ENCODE measurements at places on chromosomes 6 and 20.

GRCh38 chr6:128465368-128466343 is 54.7 kb downstream of the PTPRK start:
- no peak for DNase-seq

GRCh38 chr20:50111120-50111828 is 1.7 kb downstream of the UBE2V1 start:
- DNase-seq: no peak

- DNase-seq: no peak
These were observed 9.8 kb downstream of the NFATC2 start for GRCh38 chr20:51532577-51533191.

DNA sequence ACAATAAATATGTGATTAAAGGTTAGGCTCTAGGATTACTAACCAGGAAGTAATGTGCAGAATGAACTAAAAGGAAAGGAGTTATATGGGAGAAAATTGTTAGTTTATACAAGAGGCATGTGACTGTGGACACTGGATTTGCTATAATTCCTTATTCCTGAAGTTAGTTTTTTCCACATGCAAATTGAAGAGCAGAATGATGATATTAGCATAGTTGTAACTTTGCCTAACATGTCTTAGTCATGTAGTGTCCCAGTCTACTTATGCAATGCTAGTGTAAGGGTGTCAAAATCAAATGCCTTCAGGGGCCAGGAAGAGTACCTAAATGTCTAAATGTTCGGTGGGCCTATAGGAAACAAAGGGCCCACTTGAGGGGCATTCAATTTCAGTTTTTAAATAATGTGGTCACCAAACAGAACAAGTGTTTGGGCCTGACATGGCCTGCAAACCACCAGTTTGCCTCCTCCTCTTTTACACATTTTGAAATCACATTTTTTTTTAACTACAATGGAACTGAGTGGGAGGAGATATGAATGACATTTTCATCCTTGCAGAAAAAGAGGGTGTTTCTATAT is 28.0 kb upstream of the CEP85L start:
- DNase-seq: no peak

DNA sequence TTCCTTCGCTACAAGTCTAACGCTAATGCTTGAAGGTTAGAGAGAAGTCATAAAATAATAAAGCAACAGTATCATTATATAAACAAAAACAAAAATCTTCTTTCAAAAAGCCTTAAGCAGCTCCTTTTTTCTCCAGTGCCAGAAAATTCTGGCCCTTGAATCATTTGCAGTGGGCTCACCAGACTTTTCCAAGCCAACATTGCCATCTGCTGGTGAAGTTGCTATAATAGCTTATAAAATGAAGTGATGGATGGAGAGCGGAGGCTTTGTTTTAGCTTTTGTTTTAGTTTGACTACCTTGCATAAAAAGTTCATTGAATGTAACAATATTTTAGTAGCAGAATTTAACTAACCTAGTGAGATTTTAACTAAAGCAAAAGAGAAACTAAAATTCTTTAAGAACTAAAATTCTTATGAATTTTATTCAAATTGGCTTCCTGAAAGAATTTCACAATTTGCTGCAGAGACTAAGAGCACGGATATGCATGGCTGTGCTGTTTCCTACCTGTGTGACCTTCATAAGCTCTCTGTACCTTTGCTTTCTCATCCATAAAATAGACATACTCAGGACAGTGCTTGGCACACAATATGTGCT is 44.8 kb upstream of the SLC2A12 start:
- DNase-seq: peak; percentile 27

- DNase-seq: no peak
These were observed 61.9 kb upstream of the JARID2 start for GRCh38 chr6:15183979-15184378.

DNA sequence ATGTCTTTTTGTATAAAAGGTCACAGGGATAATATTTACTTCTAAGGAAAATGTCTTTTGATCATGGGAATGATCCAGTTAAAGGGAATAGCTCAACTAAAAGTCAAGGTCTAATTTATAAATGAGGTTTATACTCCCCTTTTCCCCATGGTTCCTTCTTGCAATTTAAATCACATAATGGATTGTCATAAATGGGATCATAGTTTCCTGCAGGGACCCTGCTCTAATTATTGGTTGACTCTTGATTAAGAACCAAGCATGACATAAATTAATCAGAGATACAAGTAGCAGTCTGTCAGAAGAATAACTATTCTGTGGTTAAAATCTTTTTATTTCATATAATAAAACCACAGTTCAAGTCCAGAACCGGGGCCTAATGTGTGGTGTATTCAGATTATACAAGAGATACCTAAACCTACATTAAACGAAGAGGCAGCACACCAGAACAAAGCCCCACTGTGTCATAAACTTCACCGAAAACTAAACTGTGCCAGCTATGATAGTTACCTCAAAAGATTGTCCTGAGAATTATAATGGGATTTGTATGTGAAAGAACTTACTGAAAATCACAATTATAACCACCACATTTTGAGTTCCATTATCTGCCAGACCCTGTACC is 43.0 kb upstream of the CD83 start:
- no peak for DNase-seq

- DNase-seq: no peak
These were observed 76.7 kb downstream of the PREP start for GRCh38 chr6:105326216-105326615.

DNA sequence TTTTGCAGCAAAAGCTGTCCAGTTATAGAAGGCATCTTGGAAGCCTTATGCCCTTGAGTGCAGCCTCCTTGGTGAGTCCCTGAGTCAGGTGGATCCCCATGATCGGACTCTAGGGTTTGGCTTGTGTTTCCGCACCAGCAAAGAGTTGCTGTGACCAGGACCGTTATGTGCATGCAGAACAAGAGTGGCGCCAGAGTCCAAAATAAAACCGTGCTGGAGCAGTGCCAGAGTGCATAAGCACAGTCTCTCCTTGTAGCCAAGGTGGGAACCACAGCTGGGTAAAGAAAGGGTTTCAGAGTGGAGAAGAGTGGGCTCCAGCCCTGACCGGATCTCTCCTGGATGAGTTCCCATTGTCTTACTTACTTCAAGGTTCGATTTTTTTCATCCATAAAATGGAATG is 58.6 kb downstream of the FOXA2 start:
- no peak for DNase-seq

DNA sequence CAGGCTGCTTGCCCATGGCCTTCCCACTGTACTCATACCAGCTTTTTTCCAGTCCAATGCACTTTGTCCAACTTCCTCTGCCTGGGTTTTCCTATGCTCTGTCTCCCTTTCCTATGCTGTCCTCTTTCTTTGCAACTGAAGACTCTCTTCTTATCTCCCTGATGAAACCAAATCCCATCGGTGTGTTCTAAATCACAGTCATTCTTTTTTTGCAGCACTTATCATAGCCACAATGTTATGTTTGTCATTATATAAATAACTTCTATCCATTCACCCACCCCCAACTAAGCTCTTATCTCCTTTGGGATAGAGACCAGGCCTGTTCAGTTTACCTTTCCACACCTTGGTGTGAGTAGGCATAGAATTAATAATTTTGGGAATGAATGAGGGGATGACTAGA is 121.0 kb downstream of the GPX5 start:
- DNase-seq: no peak

GRCh38 chr6:125728739-125729138 is 20.7 kb upstream of the HEY2 start:
- no peak for DNase-seq

DNA sequence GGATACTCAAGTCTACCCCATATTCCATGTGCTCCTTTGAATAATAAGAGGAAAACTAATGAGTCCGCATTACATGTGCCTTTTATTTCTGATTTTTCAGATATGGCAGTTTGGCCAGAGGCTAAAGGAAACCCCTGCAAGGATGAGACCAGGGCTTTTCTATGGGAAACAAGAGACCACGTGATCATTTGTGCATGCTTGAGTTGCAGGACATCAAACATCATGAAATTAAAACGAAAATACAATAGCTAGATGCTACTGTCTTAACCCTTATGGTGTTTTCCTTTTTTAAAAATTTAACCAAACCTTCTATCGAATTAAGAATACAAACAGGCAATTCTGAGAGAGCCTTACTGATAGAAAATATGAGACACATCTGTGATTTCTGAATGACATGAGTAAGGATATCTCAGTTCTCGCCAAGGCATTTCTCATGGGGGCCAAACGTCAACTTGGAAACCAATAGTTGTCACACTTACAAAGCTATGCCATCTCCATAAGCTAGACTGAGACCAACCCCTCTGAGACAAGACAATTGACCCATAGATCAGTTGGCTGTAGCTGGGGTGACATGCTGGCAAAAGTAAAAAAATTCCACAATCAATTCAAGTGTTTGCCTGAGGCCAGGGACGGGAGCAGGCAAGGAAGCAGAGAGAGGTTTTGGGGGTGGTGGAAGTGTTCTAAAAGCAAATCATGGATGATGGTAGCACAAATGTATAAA is 52.8 kb downstream of the RIPOR2 start:
- no peak for DNase-seq

DNA sequence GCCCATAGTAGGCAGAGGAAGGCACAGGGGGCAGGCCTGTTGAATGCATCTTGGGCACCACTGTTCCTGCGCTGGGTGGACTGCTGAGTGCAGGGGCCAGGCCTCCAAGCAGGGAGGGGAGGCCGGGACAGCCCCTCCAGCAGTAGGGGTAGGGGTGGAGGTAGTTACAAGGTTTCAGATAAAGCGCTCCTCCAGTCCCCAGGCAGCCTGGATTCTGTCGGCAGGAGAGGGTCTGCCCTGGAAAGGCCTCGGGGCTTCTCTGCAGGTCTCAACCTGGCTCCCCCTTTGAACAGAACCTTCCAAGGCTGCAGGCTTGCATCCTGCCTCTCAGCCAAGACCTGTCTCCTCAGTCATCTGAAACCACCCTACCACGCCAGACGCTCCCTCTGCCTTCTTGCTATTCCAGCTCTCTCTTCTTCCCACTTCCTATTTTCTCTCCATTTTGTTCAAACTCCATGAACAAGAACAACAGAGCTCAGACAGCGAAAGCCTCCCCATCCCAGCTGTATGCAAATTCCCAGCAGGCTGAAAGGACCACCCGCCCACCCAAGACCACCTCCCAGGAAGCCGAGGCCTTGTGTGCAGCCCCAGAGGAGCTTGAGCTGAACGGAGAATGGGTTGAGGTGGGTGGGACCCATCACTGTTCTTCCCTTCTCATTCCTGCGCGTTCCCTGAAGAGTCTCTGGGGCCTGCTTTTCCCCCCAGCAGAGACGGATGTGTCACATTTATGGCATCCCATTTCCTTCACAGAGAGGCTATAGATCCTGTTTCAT is 1.4 kb downstream of the MLN start:
- DNase-seq: no peak

DNA sequence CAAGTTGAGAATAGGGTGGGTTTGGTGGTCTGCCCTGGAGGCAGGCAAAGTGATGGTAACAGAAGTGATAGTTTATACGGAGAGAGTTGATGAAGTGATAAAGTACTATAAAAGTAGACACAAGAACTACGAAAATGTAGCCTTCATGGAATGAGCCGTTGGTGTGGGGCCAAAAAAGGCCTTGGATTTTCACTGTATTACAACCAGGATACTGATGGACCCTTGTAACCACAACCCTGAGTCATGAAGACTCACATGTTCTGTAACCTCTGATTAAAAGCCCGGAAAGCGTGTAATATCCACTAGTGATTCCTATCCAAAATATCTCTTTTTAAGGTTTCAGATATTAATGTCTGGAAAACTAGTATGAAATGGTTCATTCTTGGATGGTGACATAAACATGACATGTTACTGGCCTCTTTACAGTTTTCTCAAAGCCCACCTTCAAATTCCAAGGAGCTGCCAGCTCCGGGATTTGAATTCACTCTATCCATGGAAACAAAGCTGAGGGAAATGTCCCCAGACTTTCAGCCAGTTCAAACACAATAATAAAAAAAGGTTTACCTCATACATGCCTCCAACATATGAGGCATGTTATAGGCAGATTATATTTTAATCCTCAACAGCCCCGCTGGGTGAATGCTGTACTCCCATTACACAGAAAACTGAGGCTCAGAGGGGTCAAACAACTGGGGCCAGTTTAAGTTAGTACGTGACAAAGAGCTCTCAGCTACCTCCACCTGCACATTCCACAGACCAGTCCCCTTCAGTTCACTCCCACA is 55.4 kb downstream of the MRPL14 start:
- DNase-seq: no peak

DNA sequence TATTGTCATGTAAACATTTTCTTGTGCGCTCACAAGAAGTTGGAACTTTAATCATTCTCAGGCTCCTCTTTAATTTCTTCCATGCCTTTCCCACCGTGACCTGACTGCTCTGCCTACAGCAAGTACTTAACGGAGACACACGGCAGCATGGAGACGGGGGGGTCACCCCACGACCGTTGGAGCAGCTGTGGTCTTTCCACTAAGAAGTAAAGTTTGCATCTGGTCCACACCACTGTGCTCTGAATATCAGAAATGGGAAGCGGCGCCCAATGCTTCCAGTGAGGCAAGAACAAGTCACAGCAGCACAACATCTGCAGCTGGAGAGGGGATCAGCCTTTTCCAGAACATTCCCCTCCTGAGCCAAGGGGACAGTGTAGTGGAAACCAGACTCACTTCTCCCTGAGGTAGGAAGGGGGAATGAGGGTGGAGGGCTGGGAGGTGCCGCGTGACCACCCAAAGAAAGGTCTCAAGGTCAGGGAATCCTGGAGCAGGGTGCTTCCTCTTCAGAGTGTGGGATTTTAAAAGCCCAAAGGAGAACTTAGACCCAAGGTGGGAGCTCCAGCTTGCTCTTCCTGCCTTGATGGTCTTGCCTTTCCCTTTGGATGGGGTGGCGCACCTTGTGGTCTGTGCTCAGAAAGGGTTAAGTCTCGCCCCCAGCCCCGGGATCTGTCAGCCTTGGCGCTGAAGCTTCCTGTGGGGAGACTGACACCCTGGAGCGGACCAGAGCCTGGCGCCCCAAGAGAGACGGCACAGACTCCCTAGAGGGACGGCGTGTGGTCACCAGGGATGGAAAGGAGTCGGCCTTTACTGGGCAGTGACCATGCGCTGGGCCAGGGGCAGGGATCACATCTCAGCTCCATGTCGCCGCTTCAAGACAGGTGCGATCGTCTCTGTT is 25.6 kb upstream of the SMOC2 start:
- no peak for DNase-seq

DNA sequence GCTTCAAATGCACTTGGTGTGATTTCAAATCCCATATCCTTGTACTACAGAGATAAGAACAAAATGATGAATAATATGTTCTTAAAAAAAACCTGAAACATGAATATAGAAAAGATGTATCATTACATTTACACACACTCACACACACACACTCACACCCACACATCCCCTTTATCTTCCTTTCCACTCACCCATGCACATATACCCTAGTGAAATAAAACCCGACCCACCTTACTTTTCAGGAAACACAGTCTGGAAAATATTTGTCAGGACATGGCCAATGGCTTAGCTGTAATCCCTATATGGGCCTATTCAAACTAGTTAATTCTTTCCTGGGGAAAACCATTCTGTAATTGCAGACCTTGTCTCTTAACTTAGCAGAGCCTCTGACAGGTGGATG is 60.8 kb upstream of the EDN1 start:
- DNase-seq: no peak

GRCh38 chr20:17767624-17768023 is 67.9 kb downstream of the BANF2 start:
- no peak for DNase-seq

GRCh38 chr6:679282-679681 is 13.7 kb downstream of the EXOC2 start:
- DNase-seq: no peak
